ENCODE measurements at places on chromosomes 12 and 14. TPM values are rescaled to one million over a fixed set of nuclear protein-coding genes. Genes with fewer than 3 reads are reported as not detected.

Gene NUAK1
- 8.8 TPM for total RNA-seq

Gene CCDC177
- total RNA-seq = not detected

Gene CACNA1C
- total RNA-seq = 1.6 TPM

Gene P2RX4
- 8.3 TPM for total RNA-seq

Gene AEBP2
- total RNA-seq = 21.7 TPM

Gene GPR137C
- total RNA-seq = 0.72 TPM

Gene DPPA3
- not detected for total RNA-seq

Gene CAPS2
- total RNA-seq = 2.7 TPM

Gene NDUFA9
- 112 TPM for total RNA-seq

Gene KCNK13
- total RNA-seq = not detected

Gene KRT4
- total RNA-seq = under 0.01 TPM

Gene FITM1
- not detected for total RNA-seq

Gene TUNAR
- total RNA-seq = not detected

Gene KLRC1
- not detected for total RNA-seq

Gene IPO8
- total RNA-seq = 31.5 TPM

- no peaks in the 10 kb centered on the region for H3K4me1 ChIP-seq
- peaks cover 36% of the 10 kb centered on the region for H3K27me3 ChIP-seq
- no peak overlapping the region for H3K4me3 ChIP-seq
Measured at GRCh38 chr12:107847430-107847829, 72.9 kb downstream of the ASCL4 start.

DNA sequence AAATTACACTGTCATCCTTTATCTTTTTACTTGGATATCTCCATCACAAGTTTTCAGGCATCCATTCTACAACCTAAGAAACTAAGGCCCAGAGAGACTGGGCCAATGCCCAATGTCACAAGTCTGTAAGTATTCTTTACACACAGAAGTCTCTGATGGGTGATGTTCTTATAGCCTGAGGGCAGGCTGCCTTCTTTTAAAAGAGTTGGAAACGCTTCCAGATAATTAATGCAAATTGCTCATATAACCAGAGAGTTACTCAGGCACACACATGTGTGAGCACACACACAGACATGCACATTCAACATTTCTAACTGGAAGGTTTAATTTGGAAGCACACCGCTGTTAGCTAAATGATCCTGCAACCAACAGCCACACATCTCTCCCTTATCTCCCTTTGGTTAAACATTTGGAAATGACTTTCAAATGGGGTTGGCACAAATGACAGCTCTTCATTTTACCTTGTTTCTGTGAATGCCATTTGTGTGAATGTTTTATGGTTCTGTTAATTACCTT is 160.8 kb upstream of the TMPO start:
- no peaks in the 10 kb centered on the region for H3K4me1 ChIP-seq
- H3K4me3 ChIP-seq = no peak overlapping the region
- H3K36me3 ChIP-seq = no peaks in the 10 kb centered on the region
- no peak for DNase-seq
- H3K27ac ChIP-seq = no peak overlapping the region

DNA sequence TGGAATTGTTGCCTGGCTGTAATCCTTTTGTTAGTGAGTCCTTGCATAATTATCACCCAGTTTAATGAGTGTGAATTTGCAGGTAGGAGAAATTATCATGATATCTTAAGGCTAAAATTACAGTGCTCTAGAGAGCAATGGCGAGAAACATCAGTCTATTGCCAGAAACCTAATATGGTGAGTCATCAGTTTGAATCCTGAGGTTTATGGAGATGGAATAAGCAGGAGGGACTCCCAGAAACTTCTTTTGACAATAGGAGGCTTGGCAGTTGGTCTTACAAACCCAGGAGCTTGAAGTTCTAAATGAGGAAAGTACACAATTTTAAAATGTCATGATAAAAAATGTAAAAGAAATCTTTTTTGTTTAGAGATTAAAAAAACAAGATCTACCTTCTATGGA is 31.5 kb upstream of the CRADD start:
- no peak overlapping the region for H3K4me3 ChIP-seq
- no peaks in the 10 kb centered on the region for H3K36me3 ChIP-seq
- no peak overlapping the region for H3K27ac ChIP-seq
- no peaks in the 10 kb centered on the region for H3K27me3 ChIP-seq
- peak; percentile 71 for DNase-seq
- H3K4me1 ChIP-seq = no peaks in the 10 kb centered on the region

- H3K36me3 ChIP-seq = no peaks in the 10 kb centered on the region
- no peak overlapping the region for H3K27ac ChIP-seq
- H3K27me3 ChIP-seq = no peaks in the 10 kb centered on the region
- H3K4me3 ChIP-seq = no peak overlapping the region
- H3K4me1 ChIP-seq = no peaks in the 10 kb centered on the region
Measured at GRCh38 chr14:64963611-64964010, 8.5 kb downstream of the RAB15 start.

DNA sequence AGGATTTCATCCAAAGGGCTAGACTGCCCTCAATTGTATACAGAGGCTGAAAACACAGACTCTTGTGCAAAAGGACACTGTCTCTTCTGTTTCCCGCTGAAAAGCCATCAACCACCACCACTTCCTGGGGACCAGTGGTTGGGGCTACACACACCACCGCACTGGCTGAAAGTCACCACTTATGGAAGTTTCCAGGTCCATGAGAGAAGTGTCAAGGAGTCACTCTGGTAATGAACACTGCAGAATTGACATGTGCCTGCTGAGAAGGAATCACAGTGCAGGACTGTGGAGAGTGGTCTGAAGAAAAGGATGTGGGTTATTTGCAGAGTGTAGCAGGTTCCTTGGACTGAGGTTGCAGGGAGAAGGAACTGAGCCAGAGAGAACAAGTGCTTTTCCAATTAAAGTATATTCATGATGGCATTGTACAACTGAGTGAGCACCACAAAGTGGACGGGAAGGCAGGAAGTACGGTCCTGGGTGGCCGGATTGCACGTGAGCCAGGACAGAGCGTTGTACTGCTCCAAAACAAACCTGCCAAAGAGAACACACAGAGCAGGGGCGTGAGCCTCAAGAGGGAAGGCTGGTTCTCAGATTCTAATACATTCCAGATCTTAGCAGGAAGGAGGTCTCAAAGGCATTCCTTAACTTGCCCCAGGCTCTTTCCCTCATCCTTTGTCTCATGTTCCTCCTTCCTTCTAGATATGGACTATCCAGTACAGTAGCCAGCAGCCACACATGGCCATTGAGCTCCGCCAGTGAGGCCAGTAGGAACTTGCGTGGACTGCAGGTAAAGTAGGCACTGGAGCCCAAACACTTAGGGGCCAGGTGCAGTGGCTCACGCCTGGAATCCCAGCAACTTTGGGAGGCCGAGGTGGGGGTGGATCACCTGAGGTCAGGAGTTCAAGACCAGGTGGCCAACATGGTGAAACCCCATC is 316.4 kb downstream of the MED13L start:
- H3K4me1 ChIP-seq = peaks cover 7% of the 10 kb centered on the region
- H3K27ac ChIP-seq = no peak overlapping the region
- peaks cover 28% of the 10 kb centered on the region for H3K36me3 ChIP-seq
- no peak for DNase-seq
- no peaks in the 10 kb centered on the region for H3K27me3 ChIP-seq

- no peaks in the 10 kb centered on the region for H3K27me3 ChIP-seq
- H3K4me3 ChIP-seq = no peak overlapping the region
- H3K27ac ChIP-seq = no peak overlapping the region
- no peak for DNase-seq
- H3K4me1 ChIP-seq = peaks cover 17% of the 10 kb centered on the region
Measured at GRCh38 chr12:62705846-62706245, 229.1 kb downstream of the PPM1H start.

- no peaks in the 10 kb centered on the region for H3K27me3 ChIP-seq
- H3K27ac ChIP-seq = no peak overlapping the region
- H3K36me3 ChIP-seq = no peaks in the 10 kb centered on the region
- no peak overlapping the region for H3K4me3 ChIP-seq
- H3K4me1 ChIP-seq = no peaks in the 10 kb centered on the region
Measured at GRCh38 chr14:33369972-33370371, 431.3 kb downstream of the NPAS3 start.

GRCh38 chr12:112837629-112838197 is 46.2 kb downstream of the RPH3A start:
- no peaks in the 10 kb centered on the region for H3K36me3 ChIP-seq
- H3K27me3 ChIP-seq = no peaks in the 10 kb centered on the region
- no peaks in the 10 kb centered on the region for H3K4me1 ChIP-seq
- no peak overlapping the region for H3K27ac ChIP-seq
- peak; percentile 29 for DNase-seq

- H3K27ac ChIP-seq = no peak overlapping the region
- H3K36me3 ChIP-seq = no peaks in the 10 kb centered on the region
- DNase-seq = no peak
- H3K27me3 ChIP-seq = peaks cover 22% of the 10 kb centered on the region
Measured at GRCh38 chr12:10558789-10559188, 53.1 kb downstream of the EIF2S3B start.

DNA sequence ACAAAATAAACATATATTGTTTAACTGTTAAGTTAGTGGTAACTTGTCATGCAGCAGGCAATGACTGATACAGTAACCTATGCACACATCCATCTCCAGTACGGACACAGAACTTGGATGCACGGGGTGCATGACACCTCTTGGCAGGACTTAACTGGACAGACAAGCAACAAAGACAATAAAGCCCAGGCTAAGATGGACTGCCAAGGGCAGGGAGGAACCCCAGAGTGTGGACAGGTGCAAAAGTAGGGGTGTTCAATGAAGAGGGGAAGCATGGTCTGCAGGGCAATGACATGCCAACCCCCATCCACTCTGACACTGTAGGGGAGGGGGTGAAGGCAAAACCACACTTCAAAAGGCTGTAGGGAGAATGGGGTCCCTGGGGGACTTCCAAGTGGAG is 11.7 kb downstream of the SSH1 start:
- no peak overlapping the region for H3K4me3 ChIP-seq
- peaks cover 59% of the 10 kb centered on the region for H3K36me3 ChIP-seq
- no peaks in the 10 kb centered on the region for H3K27me3 ChIP-seq

- 0 out of 2 replicates have a peak, but pooled peaks cover 1% of the 10 kb centered on the region for H3K36me3 ChIP-seq
Measured at GRCh38 chr12:69553628-69554248, 31.5 kb upstream of the CCT2 start.

DNA sequence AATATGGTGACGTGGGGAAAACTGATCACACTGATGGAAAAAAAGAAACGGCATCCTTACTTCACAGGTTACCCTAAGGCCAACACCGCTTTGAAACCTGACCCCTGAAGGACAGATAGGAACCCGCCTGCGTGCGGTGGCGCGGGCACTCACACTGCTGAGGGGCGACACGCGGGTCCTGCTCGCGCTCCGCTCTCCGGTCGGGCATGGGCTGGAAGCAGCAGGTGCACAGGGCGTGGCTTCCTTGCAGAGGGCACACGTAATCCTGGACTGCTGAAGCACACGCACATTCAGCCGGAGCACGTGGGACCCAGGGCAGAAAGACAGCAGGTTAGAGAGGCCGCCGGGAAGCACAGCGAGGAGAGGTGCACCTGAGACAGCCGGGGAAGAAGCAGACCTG is 22.8 kb upstream of the GOLGA3 start:
- H3K27ac ChIP-seq = no peak overlapping the region
- no peaks in the 10 kb centered on the region for H3K4me1 ChIP-seq
- DNase-seq = no peak
- H3K4me3 ChIP-seq = no peak overlapping the region
- H3K27me3 ChIP-seq = no peaks in the 10 kb centered on the region

GRCh38 chr12:119630223-119630780 is 36.7 kb downstream of the TMEM233 start:
- no peak overlapping the region for H3K27ac ChIP-seq
- H3K27me3 ChIP-seq = no peaks in the 10 kb centered on the region
- no peaks in the 10 kb centered on the region for H3K4me1 ChIP-seq
- no peak for DNase-seq

DNA sequence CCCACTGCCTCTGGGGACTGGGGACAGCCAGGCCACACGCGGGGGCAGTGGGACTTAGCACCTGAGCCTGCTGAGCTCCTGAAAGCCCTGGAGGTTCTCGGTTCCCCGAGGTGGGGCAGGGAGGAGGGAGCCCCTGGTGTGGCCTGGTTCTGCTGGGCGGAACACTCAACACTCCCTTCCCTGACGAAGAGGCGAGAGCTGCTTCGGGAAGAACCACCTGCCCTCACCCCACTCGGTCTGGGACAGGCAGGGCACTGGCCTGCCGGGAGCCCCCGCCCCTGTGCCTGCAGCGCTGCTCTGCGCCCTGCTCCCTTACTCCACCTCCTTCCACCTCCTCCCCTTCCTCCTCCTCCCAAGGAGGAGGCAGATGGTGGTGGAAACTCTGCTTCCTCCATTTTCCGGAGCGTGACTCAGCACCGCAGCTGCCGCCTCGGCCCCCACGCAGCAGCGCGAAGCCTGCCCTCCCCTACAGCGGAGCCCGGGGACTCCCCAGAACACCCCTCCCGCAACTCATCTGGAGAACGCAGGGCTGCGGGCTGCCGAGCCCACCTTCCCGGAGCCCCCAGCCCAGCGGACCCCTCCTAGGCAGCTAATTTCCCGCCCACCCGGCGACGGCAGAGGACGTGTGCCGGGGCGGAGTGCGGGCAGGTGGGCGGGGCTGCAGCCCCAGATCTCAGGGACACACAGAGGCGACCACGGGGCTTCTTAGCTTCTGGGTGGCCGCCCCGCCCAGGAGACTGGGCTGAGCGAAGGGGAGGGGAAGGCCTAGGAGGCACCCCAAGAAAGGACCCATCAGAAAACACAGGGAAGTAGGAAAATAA is 11.7 kb upstream of the INF2 start:
- peak overlapping the region; percentile 82 for H3K27ac ChIP-seq
- peak overlapping the region; percentile 39 for H3K4me3 ChIP-seq
- H3K27me3 ChIP-seq = no peaks in the 10 kb centered on the region
- H3K36me3 ChIP-seq = no peaks in the 10 kb centered on the region
- peak; percentile 81 for DNase-seq

- no peaks in the 10 kb centered on the region for H3K4me1 ChIP-seq
- no peak for DNase-seq
- H3K36me3 ChIP-seq = no peaks in the 10 kb centered on the region
Measured at GRCh38 chr14:80605536-80605935, 336.0 kb downstream of the CEP128 start.

DNA sequence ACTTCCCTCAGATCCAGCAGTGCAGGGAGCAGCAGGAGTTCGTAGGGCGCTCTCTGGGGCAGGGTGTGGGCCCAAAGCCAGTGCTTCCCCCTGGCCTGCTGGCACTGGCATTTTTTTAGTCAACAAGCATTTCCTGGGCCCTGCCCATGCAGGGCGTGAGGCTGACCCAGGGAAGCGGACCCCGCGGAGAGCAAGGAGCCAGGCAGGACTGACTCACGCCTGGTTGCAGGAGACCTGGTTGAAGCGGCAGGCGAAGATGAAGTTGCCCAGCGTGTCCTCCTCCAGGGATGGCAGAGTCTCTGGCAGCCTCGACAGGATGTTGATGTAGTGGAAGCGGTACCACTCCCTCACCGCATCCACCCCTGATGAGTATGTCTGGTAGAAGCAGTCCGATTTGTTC is 13.5 kb downstream of the SCNN1A start:
- peaks cover under 1% of the 10 kb centered on the region for H3K27me3 ChIP-seq
- H3K36me3 ChIP-seq = no peaks in the 10 kb centered on the region
- H3K4me3 ChIP-seq = no peak overlapping the region

DNA sequence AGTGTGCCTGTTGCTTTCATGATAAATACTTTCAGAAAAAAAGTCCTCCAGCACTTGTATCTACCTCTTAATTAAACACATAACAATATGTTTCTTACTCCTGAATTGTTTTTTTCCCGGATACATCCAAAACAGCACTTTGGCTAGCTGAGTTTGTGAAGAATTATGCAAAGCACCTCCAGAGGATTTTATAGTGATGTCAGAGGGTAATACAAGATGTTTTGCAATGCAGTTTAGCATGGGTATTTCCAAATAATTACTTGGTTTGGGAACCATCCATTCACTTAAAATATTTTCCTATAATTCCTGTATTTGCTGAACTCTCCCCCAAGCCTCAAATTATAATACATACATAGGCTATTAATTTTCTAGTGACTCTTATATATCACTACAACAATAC is 37.7 kb upstream of the DBX2 start:
- H3K27me3 ChIP-seq = no peaks in the 10 kb centered on the region
- H3K4me1 ChIP-seq = no peaks in the 10 kb centered on the region
- H3K4me3 ChIP-seq = no peak overlapping the region
- H3K27ac ChIP-seq = no peak overlapping the region
- no peak for DNase-seq

Data from IMR-90 (cell line).